Bronchial epithelial cell (primary cell): ENCODE measurements at places on chromosomes 11 and 22. TPM values are rescaled to one million over a fixed set of nuclear protein-coding genes. Genes with fewer than 3 reads are reported as not detected.
A peak's percentile ranks its signal among the peaks of the same experiment; 100 is the strongest.

DNA sequence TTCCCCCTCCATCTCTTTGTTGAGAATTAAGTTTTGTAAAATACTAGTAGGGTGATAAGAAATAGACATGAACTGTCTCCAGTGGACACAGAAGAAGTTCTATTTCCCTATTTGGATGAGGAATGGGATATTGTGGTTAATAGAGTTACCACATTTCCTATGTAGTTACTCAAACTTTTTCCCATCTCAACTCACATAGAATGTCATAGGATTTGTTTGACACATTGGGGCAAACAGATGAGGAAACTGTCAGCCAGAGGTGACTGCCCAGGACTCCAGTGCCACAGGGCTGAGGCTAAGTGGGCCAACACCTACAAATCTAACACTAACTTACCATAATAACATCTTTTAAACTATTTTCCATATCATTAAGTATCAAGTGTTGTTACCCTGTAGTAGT, 58.3 kb downstream of the CCDC83 start:
- no peak for DNase-seq

GRCh38 chr22:38628444-38628843, 27.7 kb downstream of the FAM227A start:
- DNase-seq, result no peak

INPP5J gene
- total RNA-seq, result under 0.01 and 0.64 TPM in 2 replicates

DNA sequence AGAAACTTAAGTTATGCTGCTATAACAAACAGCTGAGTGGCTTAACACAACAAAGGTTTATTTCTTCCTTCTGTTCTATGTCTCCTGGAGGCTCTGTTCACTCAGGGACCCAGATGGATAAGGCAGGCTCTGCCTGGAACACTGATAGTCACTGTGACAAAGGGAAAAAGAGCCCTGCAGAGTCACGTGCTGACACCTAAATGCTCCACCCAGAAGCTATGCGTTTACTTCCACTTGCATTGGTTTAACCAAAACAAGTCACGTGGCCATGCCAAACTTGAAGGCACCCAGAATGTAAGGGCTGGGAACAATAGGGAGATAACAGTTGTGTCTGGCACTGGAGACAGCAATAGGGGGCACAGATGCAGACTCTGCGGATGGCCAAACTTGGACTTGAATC, 3.4 kb upstream of the MS4A15 start:
- DNase-seq, result no peak

DNA sequence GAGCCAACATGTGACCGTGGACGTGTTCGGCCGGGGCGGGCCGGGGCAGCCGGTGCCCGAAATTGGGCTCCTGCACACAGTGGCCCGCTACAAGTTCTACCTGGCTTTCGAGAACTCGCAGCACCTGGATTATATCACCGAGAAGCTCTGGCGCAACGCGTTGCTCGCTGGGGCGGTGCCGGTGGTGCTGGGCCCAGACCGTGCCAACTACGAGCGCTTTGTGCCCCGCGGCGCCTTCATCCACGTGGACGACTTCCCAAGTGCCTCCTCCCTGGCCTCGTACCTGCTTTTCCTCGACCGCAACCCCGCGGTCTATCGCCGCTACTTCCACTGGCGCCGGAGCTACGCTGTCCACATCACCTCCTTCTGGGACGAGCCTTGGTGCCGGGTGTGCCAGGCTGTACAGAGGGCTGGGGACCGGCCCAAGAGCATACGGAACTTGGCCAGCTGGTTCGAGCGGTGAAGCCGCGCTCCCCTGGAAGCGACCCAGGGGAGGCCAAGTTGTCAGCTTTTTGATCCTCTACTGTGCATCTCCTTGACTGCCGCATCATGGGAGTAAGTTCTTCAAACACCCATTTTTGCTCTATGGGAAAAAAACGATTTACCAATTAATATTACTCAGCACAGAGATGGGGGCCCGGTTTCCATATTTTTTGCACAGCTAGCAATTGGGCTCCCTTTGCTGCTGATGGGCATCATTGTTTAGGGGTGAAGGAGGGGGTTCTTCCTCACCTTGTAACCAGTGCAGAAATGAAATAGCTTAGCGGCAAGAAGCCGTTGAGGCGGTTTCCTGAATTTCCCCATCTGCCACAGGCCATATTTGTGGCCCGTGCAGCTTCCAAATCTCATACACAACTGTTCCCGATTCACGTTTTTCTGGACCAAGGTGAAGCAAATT, 1.8 kb downstream of the FUT4 start:
- peak; percentile 40 for DNase-seq

GRCh38 chr11:31995525-31996094, 95.3 kb upstream of the RCN1 start:
- no peak for DNase-seq

- peak; percentile 56 for DNase-seq
Measured at GRCh38 chr11:102620818-102621561, 4.1 kb downstream of the MMP20 start.

GRCh38 chr11:118358071-118358470, 1.3 kb upstream of the UBE4A start:
- no peak for DNase-seq

DNA sequence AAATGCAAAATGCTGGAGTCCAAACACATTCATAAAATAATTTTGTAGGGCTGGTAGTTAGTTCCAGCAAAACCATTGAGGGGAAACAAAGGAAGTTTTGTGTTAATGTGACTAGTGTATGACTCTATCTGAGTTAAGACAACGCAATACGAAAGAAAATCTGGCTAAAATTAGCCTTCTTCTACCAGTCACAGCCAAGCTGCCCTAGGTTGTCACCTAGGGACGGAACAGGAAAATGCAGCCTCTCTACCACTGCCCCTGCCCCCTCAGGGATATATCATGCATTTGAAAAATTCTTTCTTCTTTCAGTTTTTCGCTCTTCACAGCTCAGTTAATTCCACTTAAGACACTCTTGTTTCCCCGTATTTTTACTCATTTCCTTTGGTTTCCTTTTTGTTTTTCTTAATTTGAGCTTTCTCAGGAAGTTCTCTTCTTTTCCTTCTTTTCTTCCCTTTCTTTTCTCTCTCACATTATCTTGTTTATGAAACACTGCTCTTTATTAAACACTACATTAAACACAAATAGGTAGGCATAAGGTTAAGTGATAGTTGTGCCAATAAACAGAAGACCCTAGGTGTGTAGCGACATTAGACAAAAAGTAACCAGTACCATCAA, 30.6 kb downstream of the KIRREL3 start:
- DNase-seq, result peak; percentile 14

DNA sequence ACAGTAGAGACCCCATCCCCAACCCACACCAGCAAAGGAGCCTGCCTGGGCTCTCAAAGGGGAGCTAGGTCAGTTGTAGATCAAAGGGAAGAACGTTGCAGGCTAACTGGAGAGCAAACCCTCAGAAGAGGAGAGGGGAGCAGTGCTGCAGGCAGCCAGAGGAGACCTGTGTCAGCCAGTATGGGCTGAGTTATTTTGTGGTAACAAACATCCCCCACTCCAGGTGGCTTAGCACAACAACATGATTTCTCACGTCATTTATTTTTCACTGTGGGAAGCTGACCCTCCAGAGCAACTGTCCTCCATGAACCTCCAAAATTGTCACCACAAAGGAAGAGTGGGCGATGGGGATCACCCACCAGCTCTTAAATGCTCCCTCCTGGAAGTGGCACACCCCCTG, 19.8 kb upstream of the SHANK2 start:
- no peak for DNase-seq

- DNase-seq, result peak; percentile 55
Measured at GRCh38 chr22:50146439-50147238, 23.9 kb upstream of the PANX2 start.
